ENCODE measurements at places on chromosomes 4 and X.

- peak; percentile 75 for DNase-seq
Observed at GRCh38 chrX:132488819-132489577, at the start of gene MBNL3. Gene MBNL3, minus strand, starts transcription at chrX:132489038. Its CDS starts 49,427 bp downstream, at chrX:132439611.

DNA sequence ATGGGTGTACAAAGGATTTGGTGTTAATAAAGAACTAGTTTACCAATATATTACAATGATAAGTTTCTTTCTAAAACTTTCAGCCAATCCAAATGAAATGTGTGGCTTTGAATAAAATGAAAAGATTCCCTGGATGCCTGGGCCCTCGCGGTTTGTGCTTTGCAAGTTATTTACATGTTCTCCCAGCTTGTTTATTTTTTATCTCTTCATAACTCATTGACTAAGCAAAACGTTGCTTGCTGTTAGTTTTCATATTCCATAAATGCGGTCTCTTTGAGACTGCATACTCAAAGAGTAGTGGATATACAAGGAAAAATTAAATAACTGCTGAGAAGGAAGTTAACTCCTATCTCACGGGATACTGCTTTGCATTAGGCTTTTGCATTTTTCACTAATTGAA lies 26.0 kb downstream of the FHDC1 start:
- no peak for DNase-seq

GRCh38 chr4:156615066-156615531 lies 356.5 kb downstream of the PDGFC start:
- no peak for DNase-seq

GRCh38 chr4:18404642-18405041 lies 383.1 kb upstream of the LCORL start:
- no peak for DNase-seq

- DNase-seq: no peak
Observed at GRCh38 chrX:74351760-74352159, 47.8 kb downstream of the ZCCHC13 start.

DNA sequence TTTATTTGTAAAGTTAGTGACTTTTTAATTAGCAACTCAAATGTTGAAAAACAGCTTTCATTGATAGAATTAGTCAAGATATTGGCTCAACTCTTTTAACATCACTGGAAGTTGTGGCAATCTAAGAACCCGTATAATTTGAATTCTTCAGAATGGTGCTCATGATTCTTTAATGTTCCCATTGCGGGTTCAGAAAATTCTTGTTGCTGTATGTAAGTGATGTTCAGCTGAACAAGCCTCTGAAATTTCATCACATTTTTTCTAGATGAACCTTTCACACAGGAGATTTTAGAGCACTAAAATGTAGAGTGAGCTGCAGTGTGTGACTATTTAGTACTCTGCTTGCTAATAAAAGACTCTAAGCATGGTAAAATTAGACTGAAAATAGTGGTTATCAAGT lies 1317.7 kb downstream of the FSTL5 start:
- no peak for DNase-seq

GRCh38 chr4:87103691-87104187 lies 116.7 kb downstream of the KLHL8 start:
- no peak for DNase-seq

DNA sequence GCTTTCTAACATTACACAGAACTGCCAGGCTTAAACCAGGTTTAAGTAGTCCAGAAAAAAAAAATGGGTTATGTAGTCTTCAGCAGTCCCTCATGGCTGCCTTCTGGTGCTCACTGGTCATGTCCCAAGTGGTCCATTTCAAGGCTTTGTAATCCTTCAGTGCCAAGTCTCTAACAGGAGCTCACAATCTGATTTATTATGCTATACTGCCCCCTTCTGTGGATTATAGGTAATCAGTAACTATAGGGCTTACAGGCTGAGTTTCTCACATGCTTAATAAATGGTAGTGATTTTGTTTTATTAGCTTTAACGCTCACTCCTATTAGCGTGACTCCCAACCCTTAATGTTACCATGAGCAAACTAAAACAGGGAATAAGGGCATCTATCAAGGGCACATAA lies 92.5 kb upstream of the EDA2R start:
- no peak for DNase-seq

DNA sequence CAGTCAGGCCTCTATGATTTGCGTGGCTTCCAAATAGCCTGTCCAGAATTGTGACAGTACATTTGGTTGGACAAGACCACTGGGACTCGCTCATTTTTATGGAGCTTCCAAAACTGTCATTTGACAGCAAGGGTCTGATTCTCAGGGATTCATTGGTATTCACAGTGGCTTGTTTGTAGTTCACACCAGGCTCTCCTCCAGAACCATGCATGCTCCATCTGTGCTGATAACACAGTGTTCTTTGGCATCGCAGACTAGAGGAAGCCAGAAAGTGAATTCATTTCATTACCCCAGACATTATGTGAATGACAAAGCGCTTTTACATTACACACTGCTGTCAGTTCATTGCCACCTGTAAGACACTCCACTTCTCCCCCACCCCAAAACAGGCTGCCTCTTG lies 208.3 kb downstream of the ARHGAP10 start:
- DNase-seq: no peak

GRCh38 chr4:77787969-77788368 lies 31.2 kb downstream of the CNOT6L start:
- DNase-seq: no peak

All from left ventricle myocardium superior (tissue), 1 donor.